Naive B cell (primary cell): ENCODE measurements at places on chromosomes 12 and 14. TPM values are rescaled to one million over a fixed set of nuclear protein-coding genes. Genes with fewer than 3 reads are reported as not detected.

GRCh38 chr14:44912041-44912869 lies 49.5 kb downstream of the KLHL28 start:
- DNase-seq, result no peak

DNA sequence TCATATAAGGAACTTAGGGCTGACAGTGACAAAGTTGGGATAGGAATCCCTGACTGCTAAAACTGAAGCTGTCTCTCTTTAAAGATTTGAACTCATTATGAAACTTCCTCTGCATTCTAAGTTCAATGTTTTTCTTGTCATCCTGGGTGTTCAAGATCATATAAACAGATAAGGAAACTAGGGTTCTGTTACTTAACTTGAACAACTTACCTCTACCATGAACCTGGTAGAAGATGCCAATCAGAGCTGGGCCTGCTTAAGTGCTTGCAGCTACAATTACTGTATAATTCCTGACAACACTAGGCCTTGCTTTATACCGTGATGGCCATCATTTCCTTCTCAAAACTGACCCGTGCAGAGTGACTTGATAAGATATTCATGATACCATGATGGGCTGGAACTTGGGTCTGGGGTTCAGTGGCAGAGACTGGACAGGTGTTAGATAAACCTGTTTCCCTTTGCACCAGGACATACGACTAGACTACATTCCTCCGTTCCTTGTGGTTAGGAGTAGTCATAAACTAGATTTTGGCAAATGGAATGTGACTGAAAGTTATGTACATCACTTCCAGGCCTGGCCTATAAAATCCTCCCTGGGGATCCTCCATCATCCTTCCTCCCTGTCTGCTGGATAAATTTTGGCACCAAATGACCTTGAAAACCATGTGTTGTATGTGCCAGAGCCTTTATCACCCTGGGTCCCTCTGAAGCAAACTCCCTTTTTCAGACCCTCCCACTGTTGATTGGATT lies 172.2 kb upstream of the PRICKLE1 start:
- no peak for DNase-seq

GRCh38 chr12:74537126-74537706 lies 419 bp upstream of the ATXN7L3B start:
- DNase-seq, result no peak

Gene GRIP1
- 0.45 TPM for polyA plus RNA-seq

Gene P2RX2
- polyA plus RNA-seq, result not detected

GRCh38 chr12:26821212-26821701 lies 11.7 kb downstream of the ITPR2 start:
- DNase-seq, result no peak

Gene DHRS4L2
- 12.1 TPM for polyA plus RNA-seq

DNA sequence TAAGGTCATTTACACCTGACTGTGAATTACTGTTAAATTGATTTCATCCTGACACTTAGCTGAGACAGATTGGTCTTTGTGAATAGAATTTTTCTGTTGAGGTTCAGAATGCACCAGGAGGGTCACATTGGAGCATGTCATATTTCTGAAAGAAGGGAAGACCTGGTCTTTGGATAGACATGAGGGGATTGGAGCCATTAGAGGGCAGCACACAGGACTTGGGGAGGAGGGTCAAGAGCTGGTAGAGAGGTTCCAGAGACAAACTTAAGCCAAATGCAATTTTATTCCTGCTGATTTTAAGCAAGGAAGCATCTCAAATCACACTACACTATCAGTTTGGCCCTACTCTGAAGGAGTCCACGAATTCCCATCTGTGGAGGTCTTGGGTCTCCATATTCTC lies 41.1 kb downstream of the GUCY2C start:
- DNase-seq, result no peak

- DNase-seq, result no peak
These were observed 3.8 kb downstream of the MLH3 start for GRCh38 chr14:75047506-75047905.

GRCh38 chr12:27999521-27999920 lies 27.0 kb upstream of the PTHLH start:
- DNase-seq, result no peak

Gene CFAP54
- polyA plus RNA-seq, result not detected

DNA sequence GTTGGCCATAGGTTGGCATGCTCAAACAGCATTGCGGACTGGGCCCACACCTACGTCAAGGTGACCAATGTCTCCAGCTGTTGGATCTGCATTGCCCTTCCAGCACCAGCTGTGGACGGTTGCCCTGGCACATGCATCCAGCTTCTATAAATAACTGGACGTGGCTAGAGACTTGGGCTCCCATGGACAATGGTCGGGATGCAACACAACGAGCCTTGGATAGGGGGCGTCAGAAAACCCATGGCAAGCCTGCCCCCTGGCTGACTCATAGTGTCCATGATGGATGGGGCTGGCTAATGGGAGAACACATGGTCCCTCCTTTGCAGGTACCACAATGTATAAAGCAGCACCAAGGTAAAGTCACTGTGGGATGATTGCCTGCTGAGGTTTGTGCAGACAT lies 331.6 kb upstream of the FAR2 start:
- DNase-seq, result no peak
